Fibroblast of skin of right biceps (primary cell): ENCODE measurements at places on chromosomes 4 and X.
A peak's percentile ranks its signal among the peaks of the same experiment; 100 is the strongest.

DNA sequence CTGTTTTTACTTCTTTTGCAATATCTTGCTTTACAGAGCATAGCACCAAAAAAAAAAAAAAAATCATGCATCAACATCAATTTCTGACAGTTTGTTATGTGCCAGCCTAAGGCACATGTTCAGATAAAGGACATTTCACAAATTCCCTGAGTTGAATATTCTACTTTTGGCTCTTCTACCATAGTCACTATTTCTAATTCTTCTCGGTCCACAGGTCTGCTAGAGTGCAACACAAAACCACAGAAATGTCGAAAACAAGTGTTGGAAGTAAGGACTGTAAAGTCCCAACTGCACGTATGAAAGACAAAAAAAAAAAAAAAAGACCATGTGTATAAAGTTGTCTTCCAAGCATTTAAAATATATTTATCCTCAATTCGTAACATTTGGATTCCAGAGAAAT, 494.2 kb upstream of the INTU start:
- DNase-seq, result peak; percentile 23

DNA sequence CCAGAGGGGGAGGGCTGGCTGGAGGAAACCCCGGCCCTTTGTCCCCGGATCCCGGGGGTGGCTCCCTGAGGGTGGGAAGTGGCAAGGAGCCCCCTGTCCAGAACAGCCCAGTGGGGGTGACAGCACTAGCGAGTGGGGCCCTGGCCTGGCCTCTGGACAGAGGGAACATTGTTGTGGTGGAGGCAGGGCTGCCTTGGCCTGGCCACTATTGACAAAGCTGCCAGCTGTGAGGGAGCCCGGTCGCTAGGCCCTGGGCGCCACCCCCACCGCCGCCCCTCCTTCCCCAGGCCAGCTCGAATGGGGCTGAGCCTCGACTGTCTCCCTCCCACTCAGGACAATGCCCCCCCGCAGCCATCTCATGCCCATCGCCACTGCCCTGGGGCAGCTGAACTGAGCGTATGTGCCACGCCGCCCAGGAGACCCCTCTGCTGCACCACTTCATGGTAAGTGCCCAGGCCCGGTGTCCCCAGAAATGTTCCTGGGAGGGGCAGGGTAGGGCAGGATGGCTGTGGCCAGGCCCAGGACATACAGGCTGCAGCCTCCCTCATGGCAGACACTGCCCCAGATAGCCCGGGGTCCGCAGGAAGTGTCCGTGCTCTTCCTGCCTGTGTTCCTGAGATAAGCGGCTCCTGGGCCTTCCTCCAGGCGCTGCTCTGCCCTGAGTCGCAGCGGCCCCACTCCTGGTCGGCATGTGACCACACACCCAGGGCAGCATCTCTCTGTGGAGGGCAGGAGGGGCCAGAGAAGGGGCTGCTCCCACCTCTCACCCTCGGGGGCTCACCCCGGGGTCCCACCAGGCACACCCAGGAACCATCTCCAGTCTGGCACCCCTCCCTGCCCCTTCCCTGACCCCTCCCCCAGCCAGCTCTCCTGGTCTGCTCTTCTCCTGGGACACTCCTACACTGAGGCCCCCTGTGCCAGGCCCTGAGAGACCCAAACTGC, 1.4 kb downstream of the PLXNB3 start:
- peak; percentile 8 for DNase-seq

- peak; percentile 8 for DNase-seq
Measured at GRCh38 chrX:9682456-9682855, 83.2 kb downstream of the GPR143 start.

GRCh38 chr4:85260064-85260463, 214.9 kb upstream of the ARHGAP24 start:
- peak; percentile 2 for DNase-seq

GRCh38 chr4:95833711-95834194, 6.1 kb upstream of the PDHA2 start:
- DNase-seq, result no peak

DNA sequence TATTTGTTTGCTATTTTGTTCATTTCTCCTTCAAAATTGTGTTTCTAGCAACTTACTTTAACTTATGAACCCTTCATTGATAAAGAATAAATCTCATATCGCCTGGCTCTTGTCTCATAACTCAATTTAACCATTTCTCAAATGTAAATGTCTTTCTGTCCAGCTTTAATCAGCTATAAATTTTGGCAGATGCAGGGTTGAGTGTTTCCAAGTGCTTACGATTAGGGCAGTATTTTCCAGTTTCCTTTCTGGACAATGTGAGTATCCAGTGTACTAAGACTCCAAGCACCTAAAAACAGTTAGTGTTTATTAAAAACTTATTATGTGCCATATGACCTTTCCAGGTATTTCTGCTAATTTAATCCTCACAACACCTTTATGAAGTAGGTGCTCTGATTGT, 218.6 kb upstream of the GK2 start:
- DNase-seq, result no peak

- no peak for DNase-seq
Measured at GRCh38 chrX:17759990-17760389, 22.7 kb downstream of the SCML1 start.

DNA sequence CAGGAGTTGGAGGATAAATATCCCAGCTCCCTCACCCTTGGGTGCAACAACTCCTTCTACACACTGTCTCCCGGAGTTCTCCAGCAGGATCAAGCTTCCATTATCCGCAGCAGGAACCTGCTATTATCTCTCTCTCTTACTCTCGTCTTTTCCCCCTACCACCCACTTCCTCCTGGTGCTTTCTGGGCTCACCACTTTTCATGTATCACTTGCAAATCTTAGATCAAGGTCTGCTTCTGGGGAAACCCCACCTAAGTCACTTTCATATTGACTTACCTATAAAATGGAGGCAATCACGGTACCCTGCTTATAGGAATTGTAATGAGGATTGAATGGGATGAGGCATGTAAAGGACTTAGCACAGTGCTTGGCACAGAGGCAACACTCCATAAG, 589.5 kb downstream of the BCOR start:
- no peak for DNase-seq

DNA sequence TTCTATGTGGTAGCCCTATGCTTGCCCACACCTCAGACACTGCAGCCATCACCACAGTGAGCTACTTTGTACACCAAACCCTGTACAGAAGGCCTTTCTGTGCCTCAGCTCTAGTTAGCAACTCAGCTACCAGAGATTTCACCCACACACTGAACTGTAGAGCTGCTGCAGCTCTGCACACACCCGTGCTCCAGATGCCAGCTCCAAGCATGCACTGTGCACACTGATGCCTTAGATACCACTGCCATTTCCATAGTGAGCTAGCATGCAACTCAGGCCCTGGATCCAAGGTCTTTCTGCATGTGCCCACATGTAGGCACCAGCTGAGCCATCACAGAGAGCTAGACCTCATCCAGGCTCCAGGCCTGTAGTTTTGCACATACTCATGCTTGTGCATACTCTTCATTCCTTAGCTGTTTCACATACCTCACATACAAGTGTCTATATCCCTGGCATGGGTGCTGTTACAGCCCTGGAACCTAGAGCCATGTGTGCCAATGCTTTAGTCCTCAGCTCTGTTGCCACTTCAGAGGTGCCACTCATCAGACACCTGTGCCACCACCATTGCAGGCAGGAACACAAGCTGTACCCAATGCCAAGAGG, 423.5 kb upstream of the NDST3 start:
- DNase-seq, result no peak

DNA sequence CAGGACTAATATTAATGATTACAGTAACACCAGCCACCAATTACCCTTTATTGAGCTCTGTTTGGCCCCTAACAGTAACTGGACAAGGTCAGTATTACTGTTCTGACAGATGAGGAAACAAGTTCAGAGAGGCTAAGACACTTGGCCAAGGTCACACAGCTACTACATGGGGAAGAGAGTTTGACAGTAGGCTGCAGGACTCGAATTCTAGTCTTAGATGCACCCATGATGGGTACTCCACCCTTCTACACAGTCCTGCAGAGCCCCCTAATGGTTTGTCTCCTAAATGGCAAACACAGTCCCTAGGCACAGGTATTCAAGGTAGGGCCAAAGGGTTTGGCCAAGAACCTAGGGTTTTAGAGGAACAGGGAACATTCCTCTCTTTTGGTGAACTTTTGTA, 93.9 kb downstream of the NSUN7 start:
- DNase-seq, result no peak

DNA sequence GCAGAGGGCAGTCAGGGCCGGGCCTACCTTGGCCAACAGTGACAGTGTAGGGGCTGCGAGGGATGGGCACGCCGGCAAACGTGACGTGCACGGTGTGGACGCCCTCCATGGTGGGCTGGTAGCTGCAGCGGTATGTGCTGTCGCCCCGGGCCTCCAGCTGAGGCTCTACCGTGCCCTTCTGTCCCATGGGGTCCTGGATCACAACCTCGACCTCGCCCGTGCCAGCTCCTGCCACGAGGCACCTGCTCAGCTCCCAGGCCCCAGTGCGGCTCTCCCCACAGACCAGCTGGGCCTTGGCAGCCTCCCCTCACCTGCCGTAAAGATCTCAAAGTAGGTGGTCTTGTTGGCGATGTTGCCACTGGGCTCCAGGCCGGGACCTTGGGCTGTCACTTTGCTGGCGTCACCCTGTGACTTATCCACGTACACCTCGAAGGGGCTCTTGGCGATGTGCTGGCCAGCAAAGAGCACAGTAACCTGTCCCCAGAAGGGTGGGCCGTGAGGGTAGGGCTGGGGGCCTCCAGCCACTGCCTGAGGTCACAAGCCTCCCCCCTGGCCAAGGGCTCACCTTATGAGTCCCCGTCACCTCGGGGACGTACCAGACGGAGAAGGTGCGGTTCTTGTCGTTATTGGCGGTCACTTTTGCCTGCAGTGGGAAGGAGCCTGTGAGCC, 8.3 kb downstream of the FLNA start:
- DNase-seq, result no peak

DNA sequence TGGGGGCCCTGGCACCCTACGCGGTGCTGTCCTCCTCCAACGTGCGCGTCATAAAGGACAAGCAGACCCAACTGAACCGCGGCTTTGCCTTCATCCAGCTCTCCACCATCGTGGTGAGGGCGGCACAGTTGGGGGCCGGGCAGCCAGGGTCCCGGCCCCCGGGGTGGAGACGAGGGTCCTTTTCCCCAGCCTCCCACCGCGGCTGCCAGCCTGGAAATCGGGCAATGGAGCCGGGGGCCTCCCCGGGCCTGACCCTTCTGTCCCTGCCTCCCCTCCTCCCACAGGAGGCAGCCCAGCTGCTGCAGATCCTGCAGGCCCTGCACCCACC, 13.7 kb upstream of the UBA1 start:
- DNase-seq, result no peak

GRCh38 chrX:45517090-45517973, 316.7 kb upstream of the DIPK2B start:
- DNase-seq, result peak; percentile 88

DNA sequence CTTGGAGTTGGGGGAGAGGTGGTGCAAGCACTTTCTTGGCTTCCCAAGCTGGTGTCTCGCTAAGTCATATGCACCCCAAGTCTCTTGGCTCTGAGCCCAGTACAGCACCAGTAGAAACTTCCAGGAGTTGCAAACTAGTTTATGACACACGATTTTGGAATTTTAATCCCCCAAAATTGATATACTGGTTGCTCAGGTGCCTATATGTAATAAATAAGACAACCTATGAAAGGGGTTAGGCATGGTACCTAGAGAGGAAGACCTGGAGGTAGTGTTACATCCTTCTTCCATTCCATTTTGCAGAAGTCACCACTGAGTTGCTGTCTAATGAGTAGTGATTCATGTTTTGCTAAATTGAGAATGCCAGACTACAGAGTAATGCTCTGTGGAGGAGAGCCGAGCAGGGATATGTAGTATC, 4.3 kb upstream of the SLC4A4 start:
- peak; percentile 77 for DNase-seq

- no peak for DNase-seq
Measured at GRCh38 chr4:77187322-77187721, 30.3 kb downstream of the CCNG2 start.
